ENCODE measurements at places on chromosomes 5 and 9. TPM values are rescaled to one million over a fixed set of nuclear protein-coding genes. Genes with fewer than 3 reads are reported as not detected.

DNA sequence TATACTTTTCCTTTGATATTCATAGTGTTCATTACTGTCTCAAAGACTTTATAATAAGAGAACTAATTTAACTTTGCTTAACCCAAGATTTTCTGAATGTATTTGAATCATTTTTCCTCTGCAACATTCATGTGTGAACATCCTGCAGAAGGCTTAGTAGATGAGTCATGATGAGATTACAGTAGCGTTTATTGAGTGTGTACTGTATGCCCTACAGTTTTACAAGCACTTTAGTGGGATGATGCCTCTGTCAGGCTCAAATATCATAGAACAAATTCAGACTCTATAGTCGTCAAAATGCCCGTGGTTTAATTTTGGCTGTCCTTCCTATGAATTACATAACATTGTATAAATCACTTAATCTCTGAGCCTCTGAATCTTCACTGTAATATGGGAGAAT is 41.2 kb downstream of the FYB1 start:
- H3K27me3 ChIP-seq, result no peaks in the 10 kb centered on the region
- no peaks in the 10 kb centered on the region for H3K36me3 ChIP-seq
- no peaks in the 10 kb centered on the region for H3K4me1 ChIP-seq
- no peak overlapping the region for H3K27ac ChIP-seq
- DNase-seq, result no peak
- no peak overlapping the region for H3K4me3 ChIP-seq

DNA sequence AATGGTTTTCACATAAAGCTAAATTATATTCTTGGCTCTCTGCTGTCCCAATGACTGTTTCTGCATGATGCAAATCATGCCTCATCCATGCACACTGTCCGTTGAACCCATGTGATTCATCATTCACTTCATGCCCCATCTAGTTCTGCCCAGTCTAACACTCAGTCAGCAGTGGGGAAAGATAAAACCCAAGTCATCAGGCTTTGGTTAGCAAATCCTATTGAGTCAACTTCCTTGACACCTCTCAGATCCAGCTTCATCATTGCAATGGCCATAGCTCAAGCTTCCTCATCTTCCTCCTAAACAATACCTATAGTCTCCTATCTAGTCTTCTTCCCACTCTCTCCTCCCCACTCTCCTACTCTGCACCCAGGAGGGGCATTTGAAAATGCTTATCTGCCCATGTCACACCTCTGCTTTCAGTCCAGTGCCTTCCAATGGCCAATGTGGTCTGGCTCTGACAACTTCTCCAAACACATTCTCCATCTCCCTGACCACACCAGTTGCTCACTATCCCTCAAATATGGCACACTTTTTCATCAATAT is 266.0 kb upstream of the TRIM32 start:
- no peaks in the 10 kb centered on the region for H3K27me3 ChIP-seq
- H3K4me1 ChIP-seq, result no peaks in the 10 kb centered on the region
- DNase-seq, result no peak
- H3K4me3 ChIP-seq, result no peak overlapping the region

GRCh38 chr5:140111011-140111858 is 2.7 kb upstream of the PURA start:
- H3K36me3 ChIP-seq, result no peaks in the 10 kb centered on the region
- H3K27ac ChIP-seq, result no peak overlapping the region
- H3K27me3 ChIP-seq, result no peaks in the 10 kb centered on the region
- H3K4me3 ChIP-seq, result no peak overlapping the region

The GRIA1 gene
- polyA plus RNA-seq, result not detected

The FAT2 gene
- not detected for polyA plus RNA-seq

All from sigmoid colon (tissue), 7 donors.